ENCODE measurements at places on chromosomes 3 and 15. TPM values are rescaled to one million over a fixed set of nuclear protein-coding genes. Genes with fewer than 3 reads are reported as not detected.

- DNase-seq = no peak
These were observed 104.6 kb upstream of the STRIT1 start for GRCh38 chr3:155398046-155398445.

The NEIL1 gene
- 4.2 TPM for polyA plus RNA-seq

The RLBP1 gene
- polyA plus RNA-seq = 0.03 TPM

GRCh38 chr3:46509661-46510187 is 11.9 kb downstream of the RTP3 start:
- DNase-seq = no peak

GRCh38 chr3:190131329-190131728 is 10.6 kb upstream of the P3H2 start:
- no peak for DNase-seq

DNA sequence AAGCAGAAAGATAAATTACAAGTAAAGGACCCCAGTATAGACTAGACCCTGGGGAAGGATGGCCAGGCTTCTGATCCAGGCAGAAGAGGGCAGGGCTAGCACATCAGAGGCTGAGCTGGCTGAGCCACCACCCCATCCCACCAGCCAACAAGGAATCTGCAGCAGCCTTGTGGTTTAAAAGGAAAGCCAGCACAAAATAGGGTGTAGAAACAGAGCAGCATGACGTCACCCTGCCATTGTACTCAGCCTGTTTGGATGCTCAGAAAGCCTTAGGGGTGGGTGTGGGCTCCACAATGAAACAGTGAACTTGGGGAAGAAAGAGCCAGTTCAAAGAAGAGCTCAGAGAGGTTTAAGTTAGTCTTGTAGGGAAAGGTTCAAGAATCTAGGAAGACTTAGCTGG is 28.2 kb downstream of the DUOX1 start:
- no peak for DNase-seq

The LMAN1L gene
- not detected for polyA plus RNA-seq
